Stimulated activated CD4-positive, alpha-beta T cell treated with anti-CD3 and anti-CD28 coated beads, Interleukin-4, amount 100 ng/mL, for 24 hours (primary cell): ENCODE measurements at places on chromosomes 7 and 10.

DNA sequence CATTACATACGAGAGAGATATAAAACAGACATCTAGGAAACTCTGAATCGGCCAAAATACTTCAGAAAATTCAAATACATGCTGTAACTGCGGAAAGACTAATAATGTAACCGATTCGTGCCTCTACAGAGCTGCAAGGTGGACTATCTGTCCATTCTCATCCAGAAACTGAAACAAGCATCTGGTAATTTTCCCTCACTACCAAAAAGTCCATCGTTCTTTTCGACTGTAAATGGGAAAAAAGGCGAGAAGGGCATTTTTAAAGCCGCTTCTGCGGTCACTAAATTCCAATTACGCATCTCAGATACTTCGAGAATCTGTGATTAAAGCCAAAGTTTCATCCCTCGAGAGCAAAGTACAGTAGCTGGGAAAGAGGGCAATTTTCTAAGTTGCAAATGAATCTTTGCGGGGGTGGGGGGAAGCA is 1.3 kb downstream of the OGA start:
- DNase-seq: no peak

GRCh38 chr10:33193057-33193700 is 141.3 kb downstream of the NRP1 start:
- peak; percentile 84 for DNase-seq

DNA sequence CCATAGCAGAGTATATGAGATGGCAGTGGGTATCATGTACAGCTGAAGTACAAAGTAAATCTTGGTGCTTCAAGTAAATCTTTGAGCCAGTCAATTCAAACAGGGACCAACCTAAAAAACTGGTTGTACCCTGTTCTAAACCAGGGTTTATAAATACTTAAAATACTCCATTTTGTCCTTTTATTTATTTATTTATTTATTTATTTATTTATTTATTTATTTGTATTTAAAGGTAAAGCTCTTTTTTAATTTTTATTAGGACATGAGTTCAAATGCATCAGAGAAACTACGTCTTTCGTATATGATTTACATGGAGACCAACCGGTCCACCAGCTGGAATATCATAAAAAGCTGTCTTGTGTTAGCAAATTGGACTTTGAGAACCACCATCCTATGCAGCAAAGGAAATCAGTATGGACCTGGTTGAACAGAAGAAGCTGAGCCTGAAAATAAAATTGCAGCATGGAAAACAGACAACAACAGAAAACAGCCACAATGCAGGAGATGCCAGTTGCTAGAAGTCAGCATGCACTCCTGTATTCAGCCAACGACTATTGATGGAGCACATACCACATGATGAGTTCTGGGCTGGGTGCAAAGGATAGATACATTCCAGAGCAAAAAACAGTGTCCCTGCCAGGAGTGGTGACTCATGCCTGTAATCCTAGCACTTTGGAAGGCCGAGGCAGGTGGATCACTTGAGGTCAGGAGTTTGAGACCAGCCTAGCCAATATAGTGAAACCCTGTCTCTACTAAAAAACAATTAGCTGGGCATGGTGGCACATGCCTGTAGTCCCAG is 60.0 kb downstream of the PLXNA4 start:
- no peak for DNase-seq

GRCh38 chr7:85705076-85705475 is 518.2 kb upstream of the SEMA3D start:
- no peak for DNase-seq

GRCh38 chr7:74655324-74655723 is 2.2 kb upstream of the GTF2I start:
- no peak for DNase-seq

- no peak for DNase-seq
These were observed 14.0 kb upstream of the RALA start for GRCh38 chr7:39609113-39609934.

- DNase-seq: no peak
These were observed 40.2 kb downstream of the ANKRD61 start for GRCh38 chr7:6071406-6071805.

DNA sequence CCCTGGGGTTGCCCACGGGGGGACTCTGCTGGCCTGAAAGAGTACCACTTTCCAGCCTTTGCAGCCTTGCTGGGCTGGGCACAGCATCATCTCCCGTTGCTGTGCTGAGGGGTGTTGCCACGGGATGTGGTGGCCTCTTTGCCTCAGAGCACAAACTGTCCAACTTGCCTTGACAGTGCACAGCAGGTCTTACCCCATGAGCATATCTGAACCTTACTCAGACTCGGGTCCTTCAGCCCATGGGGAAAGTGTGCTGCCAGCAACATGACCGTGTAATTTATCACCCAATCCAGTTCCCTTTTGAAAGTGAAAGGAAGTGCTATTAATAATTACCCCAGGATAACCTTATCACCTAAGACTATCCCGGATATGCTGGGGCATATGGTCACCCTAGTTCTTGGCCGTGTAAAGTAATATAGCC is 46.8 kb downstream of the TBXAS1 start:
- DNase-seq: no peak

DNA sequence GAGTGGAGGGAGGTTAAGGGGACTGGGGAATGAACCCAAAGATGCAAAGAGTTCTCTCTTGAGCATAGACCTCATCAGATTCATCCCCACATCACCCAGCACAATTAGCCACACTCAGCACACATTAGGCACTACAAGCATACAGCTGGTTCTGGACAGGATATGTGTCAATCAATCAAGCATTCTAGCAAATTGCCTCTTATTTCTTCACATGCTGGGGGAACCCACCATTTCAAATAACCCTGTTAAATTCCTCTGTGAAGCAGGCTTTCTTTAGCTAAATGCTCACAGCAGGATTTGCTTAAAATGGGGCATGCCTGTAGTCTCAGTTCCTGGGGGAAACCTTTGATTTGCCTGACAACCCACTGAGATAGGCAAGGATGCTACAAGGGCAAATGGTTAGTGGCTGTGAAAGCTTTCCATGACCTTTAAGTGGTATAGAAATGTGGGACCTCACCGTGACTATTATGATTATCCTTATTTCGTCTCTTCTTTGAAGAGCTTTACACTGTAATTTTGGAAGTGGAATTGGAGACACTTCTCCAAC is 193.4 kb upstream of the ZMIZ1 start:
- DNase-seq: no peak

- no peak for DNase-seq
These were observed 937 bp downstream of the STEAP1 start for GRCh38 chr7:90155206-90155605.

DNA sequence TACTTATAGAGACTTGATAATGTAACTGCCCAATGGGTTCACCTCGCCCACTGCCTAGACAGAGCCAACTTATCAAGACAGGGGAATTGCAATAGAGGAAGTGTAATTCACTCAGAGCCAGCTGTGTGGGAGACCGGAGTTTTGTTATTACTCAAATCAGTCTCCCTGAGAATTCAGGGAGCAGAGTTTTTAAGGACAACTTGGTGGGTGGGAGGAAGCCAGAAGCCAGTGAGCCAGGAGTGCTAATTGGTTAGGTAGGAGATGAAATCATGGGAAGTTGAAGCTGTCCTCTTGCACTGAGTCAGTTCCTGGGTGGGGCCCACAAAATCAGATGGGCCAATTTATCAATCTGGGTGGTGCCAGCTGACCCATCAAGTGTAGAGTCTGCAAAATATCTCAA is 20.1 kb upstream of the C7orf33 start:
- no peak for DNase-seq

DNA sequence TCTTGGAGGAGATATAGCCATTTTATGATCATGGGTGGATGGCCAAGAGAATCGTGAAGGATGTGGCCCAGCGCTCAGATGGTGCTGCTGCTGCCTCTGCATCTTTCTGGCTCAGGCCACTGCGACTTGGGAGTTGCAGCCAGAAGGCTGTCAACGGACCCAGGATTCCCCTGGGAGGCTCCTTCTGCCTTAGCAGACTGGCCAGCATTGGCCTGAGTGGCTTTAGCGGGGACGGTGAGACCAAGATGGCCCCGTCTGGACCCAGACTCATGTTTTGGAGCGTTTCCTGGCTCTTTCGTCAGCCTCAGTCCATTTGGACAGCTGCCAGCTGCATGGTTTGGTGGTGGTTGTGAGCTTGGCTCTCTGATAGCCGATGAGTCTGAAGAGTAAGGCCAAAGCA is 97.2 kb downstream of the GALNT17 start:
- DNase-seq: no peak

- DNase-seq: peak; percentile 26
These were observed 986 bp downstream of the NRP1 start for GRCh38 chr10:33333260-33334101.

DNA sequence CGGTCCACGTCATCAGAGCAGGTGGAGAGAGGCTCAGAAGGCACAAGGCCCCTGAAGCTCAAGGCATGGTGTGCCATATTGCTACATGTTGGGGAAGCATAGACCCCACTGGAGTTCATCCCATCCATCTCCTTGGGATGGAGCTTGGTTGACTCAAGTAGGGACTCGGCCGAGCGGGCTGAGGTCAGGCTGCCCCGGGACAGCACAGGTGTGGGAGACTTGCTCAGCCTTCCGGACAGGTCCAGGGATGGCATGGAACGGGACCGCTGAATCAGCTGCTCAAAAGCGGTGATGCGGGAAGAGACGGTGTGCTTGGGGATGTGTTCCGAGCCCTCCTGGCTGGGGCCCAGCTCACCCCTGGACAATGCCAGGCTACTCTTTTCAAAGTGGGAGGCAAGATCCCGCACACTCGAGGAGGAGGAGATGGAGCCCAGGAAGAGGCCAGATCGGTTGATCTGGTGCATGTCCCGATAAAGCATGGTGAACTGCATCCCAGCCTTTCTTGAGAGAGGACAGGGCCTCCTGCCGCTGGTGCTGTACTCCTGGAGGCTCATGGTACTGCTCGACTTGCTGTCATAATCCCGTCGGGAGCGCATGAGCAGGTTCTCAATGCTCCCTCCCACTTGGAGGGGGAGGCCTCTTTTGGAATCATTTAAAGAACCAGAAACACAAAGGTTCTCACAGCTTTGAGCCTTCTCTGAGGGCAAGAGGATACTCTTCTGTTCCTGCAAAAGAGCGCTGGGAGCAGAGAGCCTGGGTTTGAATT is 65.6 kb upstream of the PDLIM1 start:
- DNase-seq: no peak

- DNase-seq: no peak
These were observed 91.0 kb downstream of the BTAF1 start for GRCh38 chr10:92014620-92015019.
